Anterior cingulate cortex (tissue), 58 donors: ENCODE measurements at places on chromosomes 12 and 14.

DNA sequence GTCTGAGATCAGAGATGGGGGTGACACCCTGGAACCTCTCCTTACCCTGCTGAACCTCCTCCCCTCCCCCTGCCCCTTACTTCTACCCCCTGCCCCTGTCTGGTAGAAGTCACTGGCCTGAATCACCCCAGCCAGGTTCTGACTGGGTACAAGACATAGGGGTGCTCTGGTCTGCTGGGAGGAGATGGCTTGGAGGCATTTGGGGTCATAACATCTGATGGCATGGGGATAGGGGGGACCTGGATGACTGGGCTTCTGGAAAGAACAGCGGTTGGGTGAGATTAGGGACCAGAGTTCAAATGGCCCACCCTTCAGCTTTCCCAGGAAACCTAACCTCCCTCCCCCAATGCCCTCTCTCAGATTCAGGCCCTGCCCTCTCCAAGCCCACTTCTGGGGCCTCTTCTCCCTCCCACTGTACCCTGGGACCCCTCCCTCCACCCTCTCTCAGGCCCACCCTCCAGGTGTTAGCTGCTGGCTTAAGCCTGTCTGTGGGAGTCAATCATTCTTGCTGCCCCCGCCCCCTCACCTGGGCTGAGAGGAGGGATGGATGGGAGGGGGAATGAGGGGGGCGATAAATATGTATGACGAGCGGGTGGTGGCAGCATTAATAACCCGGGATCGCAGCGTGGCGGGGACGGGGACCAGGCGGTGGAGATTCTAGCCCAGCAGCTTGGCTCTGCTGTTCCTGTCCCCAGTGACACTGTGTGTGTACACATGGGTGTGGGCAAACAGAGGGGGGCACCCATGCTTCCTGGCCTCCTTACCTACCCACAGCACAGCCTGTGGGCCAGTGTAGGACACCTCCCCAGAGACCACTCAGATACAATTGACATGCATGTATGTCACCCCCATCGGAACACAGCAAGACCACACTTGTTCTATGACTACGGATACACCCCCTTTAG lies 5.9 kb downstream of the NXPH4 start:
- DNase-seq = no peak

DNA sequence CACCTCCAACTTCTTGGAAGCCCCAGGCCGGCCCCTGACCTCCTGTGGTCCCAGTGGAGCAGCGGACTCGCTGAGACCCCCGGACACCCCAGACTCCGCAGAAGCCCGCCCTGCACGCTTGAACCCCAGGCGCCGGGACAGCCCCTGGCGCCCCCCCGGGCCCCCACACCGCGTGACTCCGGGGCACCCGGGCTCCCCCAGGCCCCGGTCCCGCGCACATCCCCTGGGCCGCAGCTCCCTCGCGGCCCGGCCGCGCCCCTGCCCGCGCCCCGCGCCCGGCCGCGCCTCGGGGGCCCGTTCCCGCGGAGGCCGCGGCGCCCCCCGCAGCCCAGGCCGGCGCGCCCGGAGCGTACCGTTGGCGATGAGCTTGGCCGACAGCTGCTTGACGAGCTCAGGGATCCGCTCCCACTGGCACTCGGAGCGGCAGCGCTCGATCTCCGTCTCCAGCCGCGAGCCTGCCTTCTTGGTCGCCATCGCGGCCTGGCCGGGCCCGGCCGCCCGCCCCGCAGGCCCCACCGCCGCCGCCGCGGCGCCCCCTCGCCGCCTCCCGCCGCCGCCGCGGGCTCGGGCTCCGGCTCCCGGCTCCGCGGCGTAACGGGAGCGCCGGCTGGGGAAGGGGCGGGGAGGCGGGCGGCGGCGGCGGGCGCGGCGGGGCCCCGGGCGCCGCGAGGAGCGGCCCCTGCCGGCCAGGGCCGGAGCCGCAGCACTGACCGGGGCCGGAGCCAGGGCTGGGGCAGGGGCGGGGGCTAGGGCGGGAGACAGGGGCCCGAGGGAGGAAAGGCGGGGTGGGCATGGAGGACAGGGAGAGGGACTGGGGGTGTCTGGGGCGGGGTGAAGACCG lies at the start of gene TTC7B:
Gene TTC7B (minus strand): TSS at position 609 of the 841 bp plus-strand sequence. CDS start 135 bp downstream, at position 474.
- no peak for DNase-seq

GRCh38 chr14:21780429-21781084 lies 106.9 kb upstream of the OR4E1 start:
- DNase-seq = no peak

- DNase-seq = no peak
These were observed 40.6 kb upstream of the RPH3A start for GRCh38 chr12:112750971-112751370.

- DNase-seq = no peak
These were observed 102.7 kb downstream of the NTF3 start for GRCh38 chr12:5534426-5535199.

DNA sequence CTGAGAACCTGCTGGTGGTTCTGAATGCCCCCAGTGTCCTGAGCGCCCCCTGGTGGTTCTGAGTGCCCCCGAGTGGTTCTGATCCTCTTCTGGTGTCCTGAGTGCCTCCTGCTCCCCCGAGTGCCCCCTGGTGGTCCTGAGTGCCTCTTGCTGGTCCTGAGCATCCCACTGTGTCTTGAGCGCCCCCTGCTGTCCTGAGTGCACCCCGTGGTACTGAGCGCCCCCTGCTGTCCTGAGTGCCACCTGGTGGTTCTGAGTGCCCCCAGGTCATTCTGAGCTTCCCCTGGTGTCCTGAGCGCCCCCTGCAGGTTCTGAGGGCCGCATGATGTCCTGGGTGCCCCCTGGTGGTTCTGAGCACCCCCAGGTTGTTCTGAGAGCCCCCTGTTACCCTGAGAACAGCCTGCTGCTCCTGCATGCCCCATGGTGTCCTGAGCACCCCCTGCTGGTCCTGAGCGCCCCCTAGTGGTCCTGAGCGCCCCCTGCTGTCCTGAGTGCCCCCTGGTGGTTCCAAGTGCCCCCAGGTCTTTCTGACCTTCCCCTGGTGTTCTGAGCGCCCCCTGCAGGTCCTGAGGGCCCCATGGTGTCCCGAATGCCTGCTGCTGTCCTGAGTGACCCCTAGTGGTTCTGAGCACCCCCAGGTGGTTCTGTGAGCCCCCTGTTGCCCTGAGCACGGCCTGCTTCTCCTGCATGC lies 1165.4 kb downstream of the TMEM121 start:
- DNase-seq = no peak

DNA sequence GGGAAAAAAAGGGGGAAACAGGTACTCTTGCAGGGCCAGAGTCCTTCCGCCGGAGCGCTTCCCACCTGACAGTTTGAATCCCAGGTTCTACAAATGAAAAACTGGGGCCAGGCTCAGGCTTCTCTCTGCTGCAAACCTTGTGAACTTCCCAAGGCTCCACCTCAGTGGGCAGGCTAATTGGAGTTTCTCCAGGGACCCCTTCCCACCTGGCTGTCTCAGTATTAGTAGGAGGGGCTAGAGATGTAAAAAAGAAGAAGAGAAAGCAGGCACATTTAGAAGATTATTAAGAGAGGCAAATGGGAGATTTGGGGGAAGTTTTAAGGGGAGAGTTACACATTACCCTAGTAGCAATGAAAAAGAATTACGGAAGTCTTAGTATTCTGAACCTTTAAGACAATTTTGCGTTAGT lies 20.0 kb upstream of the CLEC2D start:
- no peak for DNase-seq

GRCh38 chr14:76836029-76836630 lies 9.9 kb downstream of the LRRC74A start:
- no peak for DNase-seq

GRCh38 chr14:89534902-89535685 lies 118.1 kb upstream of the FOXN3 start:
- DNase-seq = no peak

GRCh38 chr14:75448209-75448608 lies 20.4 kb downstream of the JDP2 start:
- DNase-seq = no peak

GRCh38 chr14:47466916-47467315 lies 208.5 kb downstream of the MDGA2 start:
- DNase-seq = no peak

DNA sequence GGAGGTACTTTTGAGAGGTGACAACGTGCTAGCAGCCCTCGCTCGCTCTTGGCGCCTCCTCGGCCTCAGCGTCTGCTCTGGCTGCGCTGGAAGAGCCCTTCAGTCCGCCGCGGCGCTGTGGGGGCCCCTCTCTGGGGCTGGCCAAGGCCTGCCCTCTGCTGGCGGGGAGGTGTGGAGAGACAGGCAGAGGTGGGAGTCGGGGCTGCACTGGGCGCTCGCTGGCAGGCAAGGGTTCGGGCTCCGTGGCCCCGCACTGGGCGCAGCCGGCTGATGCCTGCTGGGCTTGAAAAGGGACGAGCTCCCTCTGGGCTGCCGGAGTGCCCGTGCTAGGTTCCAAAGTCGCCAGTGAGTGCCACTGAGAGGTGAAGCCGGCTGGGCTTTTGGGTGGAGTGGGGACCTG lies 580.0 kb downstream of the DIO2 start:
- no peak for DNase-seq

DNA sequence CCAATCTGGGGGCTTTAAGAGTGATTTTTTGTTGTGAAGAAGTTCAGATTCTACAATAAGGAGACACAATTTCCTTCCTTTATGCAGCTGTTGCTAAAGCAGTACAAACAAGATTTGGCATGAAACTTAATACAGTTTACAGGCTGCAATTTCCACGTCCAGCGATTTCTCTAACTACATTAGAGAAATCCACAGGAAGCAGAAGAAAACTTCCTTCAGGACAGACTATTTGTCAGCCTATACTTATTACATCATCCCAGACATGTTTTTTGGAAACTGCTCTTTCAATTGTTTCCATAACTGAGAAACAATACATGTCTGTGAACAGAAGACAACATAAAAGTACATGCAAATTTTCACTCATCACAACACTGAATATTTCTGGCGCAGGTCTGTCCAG lies 204.3 kb downstream of the TTC7B start:
- no peak for DNase-seq

GRCh38 chr12:2941524-2941923 lies 17.7 kb upstream of the TEAD4 start:
- no peak for DNase-seq

DNA sequence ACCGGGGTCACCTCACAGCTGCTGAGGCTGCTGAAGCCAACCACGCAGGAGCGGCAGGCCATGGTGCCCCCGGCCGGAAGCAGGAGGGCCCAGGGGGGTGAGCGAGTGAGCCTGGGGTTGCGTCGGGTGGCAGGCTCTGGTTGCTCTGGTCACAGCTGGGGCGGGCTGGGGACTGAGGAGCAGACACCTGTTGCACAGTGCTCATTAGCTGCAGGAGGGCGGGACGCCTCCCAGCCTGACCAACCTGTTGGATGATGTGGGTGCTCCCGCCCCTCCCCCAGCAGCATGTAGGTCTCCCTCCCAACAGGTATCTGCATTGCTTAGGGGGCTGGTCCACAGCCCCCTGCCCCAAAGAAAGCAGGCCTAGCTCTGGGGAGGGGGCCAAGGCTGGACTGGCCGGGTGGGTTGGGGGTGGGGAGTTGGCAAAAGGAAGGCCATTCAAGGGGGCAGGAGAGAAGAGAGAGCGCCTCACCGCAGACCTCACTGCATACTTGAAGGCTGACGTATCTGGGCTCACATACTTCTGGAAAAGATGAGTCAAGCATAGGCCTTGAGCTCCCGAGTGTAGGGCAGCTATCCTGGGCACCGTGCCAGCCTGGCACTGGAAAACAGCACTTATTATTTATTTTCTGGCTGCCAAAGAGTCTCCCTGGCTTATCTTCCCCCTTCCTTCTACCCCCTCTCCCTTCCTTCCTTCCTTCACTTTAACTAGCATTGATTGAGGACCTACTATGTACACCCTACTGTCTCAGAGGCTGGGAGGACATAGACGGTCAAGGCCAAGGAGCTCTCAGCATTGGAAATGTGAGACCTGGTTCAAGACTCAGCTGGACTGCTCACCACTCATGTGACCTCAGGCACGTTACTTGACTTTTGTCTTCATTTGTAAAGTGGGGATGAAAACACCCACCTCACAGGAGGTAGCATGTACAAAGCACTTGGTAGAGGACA lies at the start of gene KRT80:
Gene KRT80 (minus strand): TSS at position 174 of the 951 bp plus-strand sequence. CDS start 112 bp downstream, at position 62.
- DNase-seq = no peak

GRCh38 chr14:103008768-103009357 lies 48.5 kb downstream of the CDC42BPB start:
- no peak for DNase-seq

- DNase-seq = no peak
These were observed 250.2 kb downstream of the CACNA1C start for GRCh38 chr12:2302711-2303580.

GRCh38 chr12:97093187-97093683 lies 186.2 kb downstream of the NEDD1 start:
- DNase-seq = no peak

DNA sequence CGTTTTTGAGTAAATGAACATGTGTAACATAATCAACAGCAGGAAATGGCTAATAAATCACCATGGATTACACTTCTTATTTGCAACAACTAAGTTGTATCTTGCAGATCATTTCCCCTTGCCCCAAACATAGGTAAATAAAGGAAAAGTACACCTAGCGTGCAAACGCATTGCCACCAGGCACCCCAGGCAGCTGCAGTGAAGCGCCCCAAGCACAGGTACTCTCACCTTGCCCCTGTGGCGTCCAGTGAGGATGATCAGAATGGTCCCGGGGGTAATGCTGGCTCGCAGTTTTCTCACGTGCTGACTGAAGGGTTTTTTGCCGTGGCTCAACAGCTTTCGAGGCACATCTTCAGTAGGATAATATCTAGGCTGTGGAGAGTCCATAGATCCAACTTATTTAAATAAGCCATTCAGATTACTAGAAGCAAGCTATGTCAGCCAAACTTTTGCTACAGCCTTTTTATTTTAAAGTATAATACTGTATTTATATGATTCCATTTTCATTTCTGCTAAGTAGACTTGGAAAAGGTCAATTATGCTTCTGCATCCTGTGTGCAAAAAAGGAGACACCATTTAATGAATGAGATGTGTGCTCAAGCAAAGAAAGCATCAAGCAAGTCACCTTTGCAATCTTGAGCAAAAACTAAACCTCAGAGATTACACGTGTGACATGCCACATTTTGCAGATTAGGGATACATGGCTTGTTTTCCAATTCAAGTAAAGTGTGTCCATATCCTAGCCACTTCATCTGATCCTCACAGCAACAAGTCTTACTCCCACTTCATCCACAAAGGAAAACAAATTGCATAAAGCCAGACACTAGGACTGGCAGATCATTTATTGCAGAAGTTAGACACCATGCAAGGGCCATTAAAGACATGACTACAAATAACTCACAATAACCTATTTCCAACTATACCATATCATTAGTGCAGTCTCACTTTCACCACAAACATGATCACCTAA lies 2.6 kb downstream of the RPL6 start:
- DNase-seq = no peak

DNA sequence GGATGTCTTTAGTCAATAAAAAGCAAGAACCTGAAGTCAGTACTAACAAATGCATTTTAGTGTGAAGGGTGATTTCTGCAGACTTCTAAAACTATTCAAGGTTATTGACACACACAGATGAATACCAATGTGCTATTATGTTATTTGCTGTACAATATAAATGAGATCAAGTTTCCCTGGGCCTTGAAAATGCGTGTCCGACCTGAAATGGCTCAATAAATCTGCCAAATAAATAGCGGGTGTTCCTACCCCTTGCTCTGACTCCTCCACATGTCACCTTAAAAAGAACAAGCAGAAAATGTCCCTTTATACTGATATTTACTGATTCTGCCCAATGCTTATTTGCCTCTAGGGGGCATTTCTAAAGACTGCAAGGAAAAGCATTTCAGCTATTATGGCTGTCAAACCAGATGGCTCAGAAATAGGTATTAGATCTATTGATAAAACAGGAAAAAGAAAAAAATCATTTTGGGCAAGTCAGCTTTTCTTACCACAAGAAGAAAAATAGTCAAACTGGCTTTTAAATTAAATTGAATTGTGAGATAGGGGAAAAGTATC lies 367.3 kb upstream of the KITLG start:
- DNase-seq = no peak

- no peak for DNase-seq
These were observed 96.2 kb downstream of the SEC23A start for GRCh38 chr14:39006721-39007410.

- DNase-seq = no peak
These were observed 641.9 kb upstream of the FBXO33 start for GRCh38 chr14:40074169-40074568.
